ENCODE measurements at places on chromosomes 1 and 21. TPM values are rescaled to one million over a fixed set of nuclear protein-coding genes. Genes with fewer than 3 reads are reported as not detected.

ACTN2 gene
- 10.5 TPM for total RNA-seq

OR2T29 gene
- total RNA-seq = not detected

HTR6 gene
- not detected for total RNA-seq

DNA sequence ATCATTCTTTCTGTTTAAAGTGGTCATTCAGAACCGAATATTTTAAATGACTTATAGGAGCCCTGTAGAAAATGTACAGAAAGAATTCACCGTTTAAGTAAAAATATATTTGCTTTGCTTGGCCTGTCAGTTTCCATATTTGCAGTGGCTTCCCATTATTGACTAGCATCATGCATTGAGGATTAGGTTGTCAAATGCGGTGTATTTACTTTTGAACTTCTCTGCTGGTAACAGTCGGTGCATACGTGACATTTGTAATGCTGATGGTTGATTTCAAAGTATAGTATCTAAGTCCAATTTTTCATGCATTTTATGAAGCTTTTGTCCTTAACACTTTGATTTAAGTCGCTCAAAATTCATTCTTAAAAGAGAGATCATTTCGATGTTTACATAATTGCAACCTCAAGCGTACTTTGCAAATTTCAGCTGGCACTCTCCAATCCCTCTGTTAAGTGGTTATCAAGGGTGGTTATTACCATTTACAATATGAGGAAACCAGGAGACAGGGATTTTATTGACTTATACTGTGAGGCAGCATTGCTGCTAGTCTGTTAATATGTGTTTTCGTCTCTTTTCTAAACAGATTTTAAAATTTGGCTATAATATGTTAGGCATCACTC, 201.6 kb downstream of the SDCCAG8 start:
- H3K4me3 ChIP-seq = no peak overlapping the region
- H3K27ac ChIP-seq = no peak overlapping the region

Measured in ascending aorta (tissue), 2 donors.